NCI-H187 treated with DMSO at 0.1 percent for 48 hours (cell line): ENCODE measurements at places on chromosomes 1 and 21.

DNA sequence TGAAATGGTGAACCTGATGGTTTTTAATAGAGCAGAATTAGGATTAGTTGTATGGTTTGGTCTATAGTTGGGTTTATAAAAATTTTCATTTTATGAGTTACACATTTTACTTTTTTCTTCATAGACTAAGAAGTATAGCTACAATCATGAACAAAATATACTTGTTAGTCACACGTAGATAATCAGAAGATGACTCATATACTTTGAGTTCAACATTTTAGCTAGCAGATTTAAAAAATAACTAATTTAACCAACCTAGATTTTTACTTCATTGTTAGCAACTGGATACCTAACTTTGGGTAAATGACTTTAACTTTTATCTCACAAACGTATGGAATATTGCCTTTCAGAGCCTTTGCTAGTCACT lies 27.9 kb downstream of the MORC3 start:
- no peak for DNase-seq

DNA sequence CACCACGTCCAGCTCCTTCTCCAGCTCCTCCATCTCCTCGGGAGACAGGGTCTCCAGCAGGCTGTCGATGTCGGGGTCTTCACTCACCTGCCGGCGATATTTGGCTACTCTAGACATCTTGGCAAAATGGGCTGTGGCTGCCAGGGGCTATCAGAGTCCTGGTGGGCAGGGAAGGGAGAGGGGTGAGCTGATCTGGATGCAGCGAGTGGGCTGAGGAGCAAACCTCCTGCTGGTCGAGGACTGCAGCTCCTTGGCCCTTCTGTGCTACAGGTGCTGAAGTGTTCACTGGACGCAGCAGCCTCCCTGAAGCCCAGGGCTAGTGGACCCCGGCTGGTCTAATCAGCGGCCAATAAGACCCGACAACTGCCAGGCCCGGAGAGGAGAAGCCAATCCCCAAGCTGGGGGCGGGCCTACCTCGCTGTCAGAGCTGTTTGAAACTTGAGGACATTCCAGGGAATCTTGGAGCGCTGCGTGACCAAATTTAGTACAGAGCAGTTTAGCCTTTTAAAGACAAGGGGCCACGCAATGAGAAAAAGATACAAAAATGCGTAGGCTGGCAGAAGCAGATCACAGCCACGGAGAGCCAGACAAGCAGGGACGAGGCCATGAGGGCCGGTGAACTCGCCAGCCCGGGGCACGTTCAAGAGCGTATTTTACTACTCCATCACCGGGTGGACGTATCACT lies at the start of gene LMOD1:
LMOD1 (minus strand) TSS at position 325 of the 685 bp plus-strand sequence; CDS start at position 117, 208 bp downstream.
- DNase-seq, result no peak

GRCh38 chr1:206503591-206504362 lies 3.6 kb upstream of the RASSF5 start:
- DNase-seq, result no peak

DNA sequence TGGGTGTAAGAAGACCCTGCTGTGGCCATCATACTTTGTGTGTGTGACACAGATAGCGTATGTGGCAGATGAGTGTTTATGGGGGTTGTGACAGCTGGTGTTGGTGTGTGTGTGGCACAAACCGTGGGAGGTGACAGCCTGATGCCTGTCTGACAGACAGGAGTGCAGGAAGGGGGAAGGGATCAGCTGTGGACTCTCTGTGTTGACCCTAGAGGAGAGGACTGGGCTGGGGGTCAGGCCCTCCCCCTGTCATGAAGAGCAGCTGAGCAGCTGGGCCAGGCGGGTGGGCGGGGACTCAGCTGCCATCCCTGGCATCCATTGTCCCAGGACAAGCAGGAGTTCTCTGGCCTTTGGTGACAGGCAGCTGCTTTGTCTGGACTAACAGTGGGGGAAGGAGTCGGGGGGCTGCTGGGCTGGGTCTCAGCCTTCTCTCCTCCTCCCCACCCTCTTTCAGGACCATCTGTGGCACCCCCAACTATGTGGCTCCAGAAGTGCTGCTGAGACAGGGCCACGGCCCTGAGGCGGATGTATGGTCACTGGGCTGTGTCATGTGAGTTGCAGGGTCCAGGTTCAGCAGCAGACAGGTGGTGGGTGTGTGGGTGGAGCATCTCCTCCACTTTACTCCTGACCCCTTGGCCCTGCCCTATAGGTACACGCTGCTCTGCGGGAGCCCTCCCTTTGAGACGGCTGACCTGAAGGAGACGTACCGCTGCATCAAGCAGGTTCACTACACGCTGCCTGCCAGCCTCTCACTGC lies 2.3 kb downstream of the PLK3 start:
- no peak for DNase-seq

DNA sequence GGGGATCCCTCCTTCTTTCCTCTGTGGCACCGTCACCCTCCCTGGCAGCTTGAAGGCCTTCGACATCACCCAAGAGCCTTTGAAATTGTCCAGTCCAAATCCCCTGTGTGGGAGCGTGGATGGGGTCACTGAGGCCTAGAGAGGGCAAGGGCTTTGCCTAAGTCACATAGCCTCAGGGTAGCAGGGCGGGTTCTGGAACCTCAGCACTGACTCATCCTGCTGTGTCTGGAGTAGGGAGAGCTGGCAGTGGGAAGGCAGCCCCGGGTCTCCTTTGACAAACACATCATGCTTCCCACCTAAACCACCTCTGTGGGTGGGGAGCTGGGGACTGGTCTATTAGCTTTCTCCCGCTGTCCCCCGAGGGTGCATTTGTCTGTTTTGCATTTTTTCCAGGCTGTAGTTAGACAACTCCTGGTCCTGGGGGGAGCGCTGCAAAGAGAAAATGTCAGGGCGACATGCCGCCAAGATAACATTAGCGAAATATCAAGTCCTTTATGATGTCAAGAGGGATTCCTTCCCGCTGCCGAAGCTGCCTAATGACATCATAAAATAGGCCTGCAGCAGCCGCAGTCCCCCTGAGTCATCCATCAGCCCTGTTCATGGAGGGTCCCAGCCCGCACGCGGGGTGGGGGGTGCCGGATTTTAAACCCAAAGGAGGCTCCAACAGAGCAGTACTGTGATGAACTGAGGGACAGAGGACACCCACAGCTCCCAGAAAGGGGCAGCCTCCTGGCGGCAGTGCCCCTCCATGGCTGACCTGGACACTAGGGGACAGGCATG lies 77.0 kb upstream of the POU3F1 start:
- no peak for DNase-seq

GRCh38 chr1:151978922-151979321 lies 14.7 kb downstream of the S100A10 start:
- DNase-seq, result no peak

GRCh38 chr1:37926038-37926924 lies 20.6 kb downstream of the INPP5B start:
- DNase-seq, result no peak

GRCh38 chr1:2569060-2569459 lies 12.9 kb downstream of the TNFRSF14 start:
- no peak for DNase-seq

DNA sequence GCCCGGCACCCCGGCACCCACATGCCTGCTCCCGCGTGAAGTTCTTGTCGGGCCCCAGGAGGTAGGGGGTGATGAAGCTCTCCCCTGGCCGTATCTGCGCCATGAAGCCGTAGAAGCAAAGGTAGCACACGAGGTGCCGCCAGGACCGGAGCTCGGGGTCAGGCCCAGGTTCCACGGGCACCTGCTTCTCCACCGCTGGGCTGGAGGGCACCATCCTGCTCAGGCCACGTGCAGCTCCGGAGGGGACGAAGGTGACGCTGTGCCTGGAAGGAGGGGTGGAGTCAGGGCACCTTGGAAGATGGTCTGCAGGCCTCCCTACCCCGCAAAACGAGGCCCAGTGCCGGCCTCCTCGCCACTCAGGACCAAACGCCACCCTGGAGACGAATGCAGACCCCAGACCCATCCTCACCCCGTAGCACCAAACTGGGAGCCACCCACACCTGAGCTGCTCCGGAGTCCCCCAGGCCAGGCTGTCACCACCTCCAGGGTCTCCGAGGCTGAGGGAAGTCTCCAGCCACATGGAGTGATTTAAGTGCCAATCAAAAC lies 4.4 kb downstream of the SLC19A1 start:
- DNase-seq, result no peak

DNA sequence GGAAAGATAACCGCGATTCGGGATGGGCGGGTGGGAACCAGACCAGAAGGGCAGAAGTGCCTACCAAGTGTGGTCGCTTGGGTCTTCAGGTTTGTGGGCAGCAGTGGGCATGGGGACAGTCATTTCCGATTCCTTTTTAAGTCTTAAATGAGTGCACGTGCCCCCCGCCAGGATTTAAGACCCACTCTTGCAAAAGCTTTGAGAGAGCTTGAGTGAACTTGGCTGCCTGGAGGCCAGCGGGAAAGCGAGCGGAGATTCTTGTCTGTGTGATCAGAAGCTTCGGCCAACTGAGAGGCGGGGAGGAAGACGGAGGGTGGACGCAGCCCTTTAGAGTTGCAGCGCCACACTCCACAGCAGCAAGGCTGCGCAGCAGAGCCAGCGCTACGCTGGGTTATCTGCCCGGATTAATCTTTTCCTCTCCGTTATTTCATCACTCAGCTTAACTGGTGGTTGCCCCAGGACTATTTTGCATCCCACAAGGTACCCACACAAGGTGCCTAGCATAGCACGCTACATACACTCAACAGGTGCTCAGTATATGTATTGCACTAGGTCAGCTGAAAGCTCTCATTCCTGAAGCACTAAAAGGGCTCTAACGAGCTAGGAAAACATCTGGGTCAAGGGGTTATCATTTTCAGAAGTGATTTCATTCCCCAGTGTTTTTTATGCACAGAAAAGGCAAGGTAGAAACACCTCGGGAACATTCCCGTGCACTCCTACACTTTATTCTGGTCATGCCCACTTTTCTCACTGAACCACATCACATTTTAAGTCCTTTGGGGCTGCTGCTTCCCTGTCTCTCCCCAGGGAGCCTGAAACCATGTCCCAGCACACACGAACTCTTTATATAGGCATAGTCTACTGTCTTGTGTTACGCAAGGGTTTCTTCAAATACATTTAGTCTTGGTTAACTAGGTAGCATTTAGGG lies 1.5 kb upstream of the BATF3 start:
- DNase-seq, result no peak

- no peak for DNase-seq
Measured at GRCh38 chr1:167500283-167500860, 18.0 kb downstream of the CD247 start.

GRCh38 chr21:34348890-34349519 lies 14.8 kb upstream of the KCNE2 start:
- no peak for DNase-seq

DNA sequence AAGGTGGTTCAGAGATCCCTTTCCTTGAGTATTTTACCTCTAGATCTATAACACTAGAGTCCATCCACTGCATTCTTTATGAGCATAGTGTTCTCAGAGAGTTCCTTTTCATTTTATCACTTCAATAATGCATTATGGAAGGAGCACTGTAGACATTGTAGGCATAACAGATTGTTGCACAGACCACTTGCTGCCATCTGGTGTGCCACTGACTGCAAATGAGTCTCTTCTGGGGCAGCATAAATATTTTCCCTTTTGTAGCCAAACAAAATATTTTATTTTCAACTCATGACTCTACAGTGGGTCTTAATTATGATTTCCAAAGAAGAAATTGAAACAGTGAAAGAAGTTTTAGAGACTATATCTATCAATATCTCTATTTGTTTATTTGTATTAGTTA lies 290.4 kb downstream of the OLFM3 start:
- DNase-seq, result no peak
